ENCODE measurements at places on chromosomes 16 and 17. TPM values are rescaled to one million over a fixed set of nuclear protein-coding genes. Genes with fewer than 3 reads are reported as not detected.

MARVELD3 gene
- total RNA-seq = 16.4 TPM

ABCA6 gene
- total RNA-seq = 0.79 TPM

KRTAP9-7 gene
- total RNA-seq = not detected

MAF gene
- total RNA-seq = 12.9 TPM

RASD1 gene
- 2.1 TPM for total RNA-seq

HOXB9 gene
- 34.4 TPM for total RNA-seq

CHST4 gene
- total RNA-seq = not detected

SLC6A2 gene
- total RNA-seq = 0.18 TPM

ADAP2 gene
- 2.3 TPM for total RNA-seq

KRTAP4-3 gene
- total RNA-seq = not detected

TBC1D3I gene
- total RNA-seq = 0.80 TPM

SOX9 gene
- 43.2 TPM for total RNA-seq

GP1BA gene
- total RNA-seq = not detected

SLC46A1 gene
- total RNA-seq = 15.2 TPM

IKZF3 gene
- 0.75 TPM for total RNA-seq

SSTR5 gene
- total RNA-seq = not detected

DPEP2NB gene
- total RNA-seq = not detected

HOXB3 gene
- total RNA-seq = 303 TPM

MAPT gene
- 3.1 TPM for total RNA-seq

MT4 gene
- total RNA-seq = not detected

TSR3 gene
- 42.7 TPM for total RNA-seq

SNX20 gene
- total RNA-seq = not detected

C17orf78 gene
- total RNA-seq = not detected

SUZ12 gene
- total RNA-seq = 30.3 TPM

KCNJ12 gene
- total RNA-seq = 0.76 TPM

HID1 gene
- total RNA-seq = 50.7 TPM

UTP18 gene
- 30.5 TPM for total RNA-seq
